ENCODE measurements at places on chromosomes 1 and 21.

DNA sequence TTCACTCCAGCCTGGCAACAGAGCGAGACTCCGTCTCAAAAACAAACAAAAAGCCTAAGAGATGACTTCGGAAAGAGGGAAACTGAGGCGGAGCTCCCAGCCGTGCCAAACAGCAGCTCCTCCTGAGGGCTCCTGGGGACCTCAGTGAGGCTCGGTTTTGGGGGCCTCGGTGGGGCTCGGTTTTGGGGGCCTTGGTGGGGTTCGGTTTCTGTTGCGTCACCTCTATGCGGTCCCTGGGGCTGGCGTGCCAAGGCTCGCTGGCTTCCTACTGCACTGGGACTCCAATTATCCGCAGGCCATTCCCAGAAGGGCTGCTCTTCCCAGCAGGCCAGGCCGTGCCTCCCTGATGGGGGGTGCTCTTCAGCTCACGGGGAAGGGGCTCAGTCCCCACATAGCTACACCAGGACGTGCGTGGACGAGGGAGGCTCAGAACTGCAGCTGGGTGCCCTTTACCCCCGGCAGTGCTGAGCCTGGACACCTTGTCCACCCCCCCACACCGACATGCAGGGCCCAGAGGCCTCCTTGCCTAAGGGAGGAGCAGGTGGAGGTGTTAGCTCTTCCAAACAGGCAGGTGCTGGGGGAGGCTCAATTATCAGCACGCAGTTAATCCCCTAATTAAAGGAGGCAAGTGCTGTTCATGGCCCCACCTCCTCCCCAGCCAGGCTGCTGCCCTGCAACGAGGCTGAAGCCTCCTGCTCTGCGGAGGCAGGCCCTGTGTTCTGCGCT lies 5.1 kb upstream of the C1orf159 start:
- no peak for DNase-seq

DNA sequence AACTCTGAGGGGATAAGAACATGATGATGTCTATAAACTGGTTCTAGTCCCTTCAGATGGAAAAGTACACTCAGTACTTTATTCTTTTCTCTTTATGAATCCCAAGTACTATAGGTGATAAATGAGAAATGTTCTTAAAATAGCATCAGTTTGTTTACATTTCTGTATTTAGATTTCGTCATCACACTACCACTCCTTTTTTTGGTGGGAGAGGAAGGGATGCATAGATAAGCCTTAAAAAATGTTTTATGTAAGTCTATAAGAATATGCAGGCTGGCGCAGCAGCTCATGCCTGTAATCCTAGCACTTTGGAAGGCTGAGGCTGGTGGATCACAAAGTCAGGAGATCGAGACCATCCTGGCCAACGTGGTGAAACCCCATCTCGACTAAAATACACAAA lies 144.8 kb downstream of the USP25 start:
- DNase-seq: no peak

GRCh38 chr1:87034351-87034750 lies 119.9 kb downstream of the HS2ST1 start:
- DNase-seq: no peak

DNA sequence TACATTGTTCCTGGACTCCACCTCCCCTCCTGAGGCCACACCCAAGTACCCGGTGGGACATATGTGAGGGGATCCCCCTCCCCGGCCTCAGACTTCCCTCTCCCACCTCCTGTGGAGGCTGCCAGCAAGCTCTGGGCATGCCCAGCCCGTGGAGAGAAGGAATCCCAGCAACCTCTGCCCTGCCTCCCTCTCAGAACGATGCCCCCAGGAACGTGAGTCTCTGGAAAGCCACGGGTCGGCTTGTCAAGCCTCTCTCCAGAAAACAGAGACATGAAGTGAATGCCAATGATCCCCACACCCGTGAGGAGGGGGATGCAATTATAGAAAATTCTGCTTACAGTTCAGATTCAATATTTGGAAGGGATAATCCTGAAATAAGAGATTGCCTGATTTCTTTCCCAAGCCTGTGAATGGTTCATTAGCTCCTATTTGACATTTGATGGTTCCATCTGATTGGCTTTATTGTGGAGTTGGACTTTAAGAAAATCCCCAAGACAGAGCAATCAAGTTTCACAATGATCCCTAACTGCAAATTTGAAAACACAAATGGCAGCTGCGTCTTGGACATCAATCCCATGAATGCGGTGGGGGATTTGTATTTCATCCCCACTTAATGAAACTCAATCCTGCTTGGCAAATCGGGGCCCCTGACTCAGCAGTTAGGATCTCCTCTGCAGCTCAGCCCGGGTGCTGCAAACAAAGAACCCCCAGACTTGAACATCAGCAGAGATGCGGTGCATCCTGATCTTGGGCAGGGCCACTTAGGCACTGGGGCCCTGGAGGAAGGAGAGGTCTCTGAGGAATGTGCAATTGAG lies 9.1 kb upstream of the GUCA2B start:
- no peak for DNase-seq

DNA sequence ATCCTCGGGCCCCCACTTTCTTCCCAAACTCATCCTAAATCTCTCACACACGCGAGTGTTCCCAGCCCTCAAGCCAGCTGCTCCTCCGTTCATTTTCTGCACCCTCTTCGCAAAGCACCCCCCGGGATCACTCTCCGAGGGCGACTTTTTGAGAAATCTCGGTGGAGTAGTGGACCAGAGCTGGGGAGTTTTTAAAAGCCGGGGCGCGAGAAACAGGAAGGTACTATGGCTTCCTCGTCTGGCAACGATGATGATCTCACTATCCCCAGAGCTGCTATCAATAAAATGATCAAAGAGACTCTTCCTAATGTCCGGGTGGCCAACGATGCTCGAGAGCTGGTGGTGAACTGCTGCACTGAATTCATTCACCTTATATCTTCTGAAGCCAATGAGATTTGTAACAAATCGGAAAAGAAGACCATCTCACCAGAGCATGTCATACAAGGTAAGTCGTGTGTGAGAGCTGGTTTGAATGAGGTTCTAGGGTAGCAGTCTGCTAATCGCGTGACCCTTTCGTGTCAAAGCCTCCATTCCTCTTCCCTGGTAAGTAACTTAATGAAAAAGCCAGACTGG lies 800 bp downstream of the DR1 start:
- peak; percentile 50 for DNase-seq

- no peak for DNase-seq
Observed at GRCh38 chr21:24323536-24323935, 1283.7 kb downstream of the MRPL39 start.

GRCh38 chr1:164562947-164563520 lies 4.0 kb downstream of the PBX1 start:
- DNase-seq: no peak

DNA sequence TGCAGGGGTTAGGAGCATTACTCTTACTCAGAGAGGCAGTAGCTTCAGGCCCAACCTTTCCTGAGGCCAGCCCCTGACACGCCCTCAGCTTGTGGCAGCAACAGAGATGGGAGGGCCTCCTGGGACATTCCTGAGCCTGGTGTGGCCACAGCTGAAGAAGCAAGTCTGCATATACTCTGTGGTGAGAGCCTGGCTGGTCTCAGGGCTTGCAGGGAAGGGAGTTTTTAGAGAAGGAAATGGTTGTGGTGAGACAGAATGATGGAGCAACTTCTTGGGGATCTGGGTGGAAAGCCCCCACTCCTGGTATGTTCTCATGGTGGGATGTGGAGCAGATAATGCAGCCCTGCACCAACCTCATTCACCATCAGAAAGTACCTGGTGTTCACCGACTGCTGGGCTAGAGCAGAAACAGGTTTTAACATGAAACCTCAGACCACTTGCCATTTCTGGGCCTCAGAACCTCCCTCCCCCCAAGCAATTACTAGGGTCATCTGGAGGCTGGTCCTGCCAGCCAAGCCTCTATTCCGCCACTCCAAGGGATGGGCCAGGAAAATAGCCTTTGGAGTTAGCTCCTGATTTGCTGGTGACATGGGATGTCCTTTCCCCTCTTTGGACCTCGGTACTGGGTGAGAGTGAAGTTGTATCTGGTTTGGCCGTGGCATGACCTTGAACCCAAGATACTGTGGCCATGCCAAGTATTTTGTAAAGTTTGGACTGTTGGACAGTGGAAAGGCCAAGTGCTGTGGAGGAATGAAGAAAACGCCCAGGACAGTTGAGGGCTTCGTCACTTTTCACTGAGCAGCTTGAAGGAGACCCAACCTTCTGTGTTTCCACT lies 28.1 kb upstream of the RNF19B start:
- DNase-seq: peak; percentile 95

DNA sequence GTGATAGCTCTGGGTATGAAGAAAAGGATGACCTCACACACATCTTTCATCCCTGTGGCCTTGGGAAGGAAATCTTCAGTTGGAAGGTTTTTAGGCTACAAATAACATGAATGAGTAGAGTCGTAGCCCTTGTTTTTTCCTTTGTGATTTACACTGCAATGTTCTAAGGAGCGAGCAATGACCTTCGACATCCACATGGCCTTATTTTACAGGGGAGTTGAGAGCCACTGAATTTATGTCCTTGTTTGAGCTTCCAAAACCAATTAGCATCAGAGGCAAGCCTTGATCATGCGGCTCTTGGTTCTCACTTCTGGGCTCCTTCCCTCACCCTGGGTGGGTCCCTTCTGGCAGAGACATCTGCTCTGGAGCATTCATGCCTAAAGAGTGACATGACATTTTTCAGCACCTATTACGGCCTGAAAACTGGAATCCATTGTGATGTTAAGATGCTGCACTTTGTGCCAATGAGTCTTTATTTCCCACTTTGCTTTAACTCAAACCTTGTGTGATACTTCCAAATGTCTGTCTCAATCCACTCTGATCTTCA lies 70.5 kb upstream of the RUNX1 start:
- DNase-seq: no peak

GRCh38 chr1:18360251-18360650 lies 120.5 kb upstream of the KLHDC7A start:
- DNase-seq: no peak

DNA sequence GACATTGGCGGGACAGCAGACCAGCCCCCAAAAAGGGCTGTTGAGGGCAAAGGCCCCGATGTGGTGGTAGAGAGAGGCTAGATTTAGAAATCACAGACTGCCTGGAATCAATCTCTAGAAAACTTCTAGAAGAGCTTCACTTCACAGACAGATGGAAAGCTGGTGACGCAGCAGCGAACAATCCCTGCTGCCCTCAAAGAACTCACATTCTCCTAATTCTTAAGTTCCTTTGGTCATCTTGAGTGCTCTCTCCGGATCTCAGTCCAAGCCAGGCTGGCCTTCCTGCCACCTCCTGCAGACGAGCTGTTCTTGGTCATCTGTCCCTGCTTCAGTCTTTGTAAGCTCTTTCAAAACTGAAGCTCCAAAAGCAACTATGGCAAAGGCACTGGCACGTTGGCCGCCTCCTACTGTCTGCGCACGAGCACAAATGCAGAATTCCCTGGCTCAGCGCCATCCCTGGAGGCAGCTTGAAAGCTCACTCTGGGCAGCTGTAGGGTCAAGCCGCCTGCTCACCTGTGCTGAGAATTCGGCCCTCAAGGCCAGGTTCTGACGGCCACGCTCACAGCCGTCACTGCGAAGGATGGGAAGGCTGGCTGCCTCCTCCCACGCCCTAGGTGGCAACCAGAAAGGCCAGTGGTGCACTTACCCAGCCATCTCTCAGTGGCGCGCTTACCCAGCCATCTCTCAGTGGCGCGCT lies 110.6 kb downstream of the NPHP4 start:
- no peak for DNase-seq

DNA sequence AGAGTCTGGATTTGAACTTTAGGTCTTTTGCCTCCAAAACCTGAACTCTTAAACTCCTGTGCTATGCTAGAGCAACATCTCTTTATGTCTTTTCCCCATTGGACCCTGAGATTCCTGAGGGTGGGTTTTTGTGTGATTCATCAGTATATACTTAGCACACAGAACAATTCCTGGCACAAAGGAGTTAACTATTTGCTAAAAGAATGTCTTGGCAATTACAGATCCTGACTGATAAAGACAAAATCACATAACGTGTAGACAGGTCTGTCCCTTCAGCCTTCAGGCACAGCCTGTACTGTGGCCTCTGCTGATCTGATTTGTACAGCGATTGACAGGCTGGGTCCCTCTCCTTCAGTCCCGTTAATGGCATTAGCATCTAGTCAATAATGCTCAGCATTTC lies 162.4 kb upstream of the BEND5 start:
- DNase-seq: peak; percentile 5

- no peak for DNase-seq
Observed at GRCh38 chr21:44903689-44904088, 17.0 kb downstream of the ITGB2 start.

DNA sequence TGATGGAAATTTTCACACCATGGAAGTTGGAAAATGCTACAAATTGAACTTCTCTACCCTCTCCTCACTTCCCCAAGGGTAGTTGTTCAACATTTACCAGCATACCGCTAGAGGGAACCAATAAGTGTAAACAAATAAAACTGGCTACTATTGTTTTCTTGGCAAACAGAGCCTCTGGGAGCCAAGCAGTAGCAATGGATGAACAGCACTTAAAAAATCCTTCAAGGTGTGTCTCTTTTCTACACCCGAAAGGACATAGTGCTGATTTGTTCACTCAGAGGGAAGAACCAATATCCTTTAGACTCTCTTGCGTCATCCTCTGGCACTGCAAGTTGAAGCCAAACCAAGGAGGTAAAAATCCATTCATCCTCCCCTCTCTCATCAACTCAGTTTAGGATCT lies 161.5 kb downstream of the TBX15 start:
- no peak for DNase-seq

DNA sequence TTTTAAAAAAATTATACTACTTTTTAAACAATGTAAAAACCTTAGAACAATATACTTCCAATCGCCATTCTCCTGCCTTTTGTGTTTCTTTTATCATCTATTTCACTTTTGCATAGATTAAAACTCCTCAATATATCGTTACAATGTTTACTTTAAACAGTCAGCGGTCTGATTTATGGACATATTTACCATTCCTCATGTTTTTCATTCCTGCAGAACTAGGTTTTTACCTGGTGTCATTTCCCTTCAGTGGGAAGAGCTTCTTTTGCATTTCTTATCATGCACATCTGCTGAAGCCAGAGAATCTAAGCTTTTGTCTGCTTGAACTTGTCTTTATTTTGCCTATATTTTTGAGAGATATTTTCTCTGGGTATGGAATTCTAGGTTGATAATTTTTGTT lies 277.4 kb upstream of the PLXNA2 start:
- DNase-seq: no peak

- no peak for DNase-seq
Observed at GRCh38 chr1:5978452-5978851, 13.8 kb downstream of the NPHP4 start.

DNA sequence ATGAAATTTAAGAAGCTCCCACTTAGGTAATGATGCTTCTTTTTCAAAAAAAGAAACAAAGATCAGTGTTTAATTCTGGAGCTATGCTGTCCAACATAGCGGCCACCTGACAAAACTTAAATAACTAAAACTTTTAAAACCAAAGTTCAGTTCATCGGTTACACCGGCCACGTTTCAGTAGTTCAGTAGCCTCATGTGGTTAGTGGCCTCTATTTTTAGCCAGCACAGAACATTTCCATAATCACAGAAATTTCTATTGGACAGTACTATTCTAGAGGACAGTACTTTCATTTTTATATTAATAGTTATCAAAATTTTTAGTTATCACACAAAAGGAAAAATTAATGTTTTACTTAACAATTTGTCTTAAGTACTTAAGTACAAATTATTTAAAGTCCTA lies 141.0 kb downstream of the USP25 start:
- DNase-seq: no peak

- no peak for DNase-seq
Observed at GRCh38 chr21:45421846-45422775, 17.1 kb downstream of the COL18A1 start.

GRCh38 chr1:168243198-168243597 lies 17.4 kb downstream of the SFT2D2 start:
- no peak for DNase-seq

GRCh38 chr1:27299385-27300271 lies 22.3 kb upstream of the TMEM222 start:
- peak; percentile 99 for DNase-seq

All from ELF-1 (cell line).